Stimulated activated CD4-positive, alpha-beta T cell treated with anti-CD3 and anti-CD28 coated beads, Interleukin-15, amount 100 ng/mL, for 48 hours (primary cell): ENCODE measurements at places on chromosomes 12 and 14.

- DNase-seq: no peak
These were observed 29.5 kb downstream of the PHETA1 start for GRCh38 chr12:111339321-111339938.

- no peak for DNase-seq
These were observed 8.7 kb upstream of the GPX2 start for GRCh38 chr14:64951291-64951690.

DNA sequence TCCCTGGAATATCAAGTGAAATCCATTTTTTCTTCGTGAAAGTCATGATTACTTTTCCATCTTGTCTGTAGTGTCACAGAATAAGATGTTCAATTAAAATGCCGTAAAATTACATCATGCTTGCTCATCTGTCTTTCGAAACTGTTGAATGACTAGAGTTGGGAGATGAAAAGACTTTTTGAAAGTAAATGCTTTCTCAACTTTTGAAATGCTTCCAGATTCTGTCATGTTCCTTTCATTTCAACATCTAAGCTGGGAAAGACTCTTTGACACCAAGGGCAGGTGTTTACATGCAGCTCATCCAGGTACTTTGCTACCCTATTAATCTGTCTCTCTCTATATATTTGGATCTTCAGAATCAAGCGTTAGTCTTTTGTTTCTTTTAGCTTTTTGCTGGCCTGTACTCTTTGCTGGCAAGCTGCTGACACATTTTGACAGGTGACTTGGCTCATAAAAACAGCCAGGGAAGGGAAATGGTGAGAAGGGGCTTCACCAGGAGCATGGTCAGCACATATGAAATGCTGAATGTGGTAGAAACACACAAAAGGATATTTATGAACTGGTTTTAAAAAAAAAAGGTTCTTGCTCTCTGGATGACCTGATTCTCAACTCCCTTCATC lies 77.0 kb upstream of the METAP2 start:
- DNase-seq: no peak

- no peak for DNase-seq
These were observed 369.9 kb upstream of the PDE3A start for GRCh38 chr12:19998411-19998810.

DNA sequence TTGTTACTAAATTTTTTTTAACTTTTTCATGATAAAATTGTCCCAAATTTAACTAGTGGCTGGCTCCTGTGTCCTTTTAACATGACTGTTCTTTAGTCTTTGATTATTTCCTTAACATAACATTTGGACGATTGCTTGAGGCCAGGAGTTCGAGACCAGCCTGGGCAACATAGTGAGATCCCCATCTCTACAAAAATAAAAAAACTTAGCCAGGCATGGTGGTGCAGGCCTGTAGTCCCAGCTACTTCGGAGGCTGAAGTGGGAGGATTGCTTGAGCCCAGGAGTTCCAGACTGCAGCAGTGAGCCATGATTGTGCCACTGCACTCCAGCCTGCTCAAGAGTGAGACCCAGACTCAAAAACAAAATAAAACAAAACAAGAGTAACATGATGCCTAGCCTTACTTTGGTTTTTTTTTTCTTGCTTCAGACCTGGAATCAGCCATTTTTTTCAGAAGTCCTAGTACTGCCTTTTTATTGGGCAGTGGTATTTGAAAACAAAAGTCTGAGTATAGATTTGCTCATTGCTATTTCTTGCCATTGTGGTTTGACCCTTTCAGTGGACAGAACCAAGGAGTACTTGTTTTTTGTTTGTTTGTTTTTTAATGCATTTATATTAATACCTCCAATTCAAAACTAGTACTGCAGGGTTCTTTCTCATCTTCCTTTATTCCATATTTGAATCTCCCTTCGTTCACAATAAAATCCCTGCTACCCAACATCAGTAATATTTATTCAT lies 4.8 kb downstream of the TOGARAM1 start:
- no peak for DNase-seq

DNA sequence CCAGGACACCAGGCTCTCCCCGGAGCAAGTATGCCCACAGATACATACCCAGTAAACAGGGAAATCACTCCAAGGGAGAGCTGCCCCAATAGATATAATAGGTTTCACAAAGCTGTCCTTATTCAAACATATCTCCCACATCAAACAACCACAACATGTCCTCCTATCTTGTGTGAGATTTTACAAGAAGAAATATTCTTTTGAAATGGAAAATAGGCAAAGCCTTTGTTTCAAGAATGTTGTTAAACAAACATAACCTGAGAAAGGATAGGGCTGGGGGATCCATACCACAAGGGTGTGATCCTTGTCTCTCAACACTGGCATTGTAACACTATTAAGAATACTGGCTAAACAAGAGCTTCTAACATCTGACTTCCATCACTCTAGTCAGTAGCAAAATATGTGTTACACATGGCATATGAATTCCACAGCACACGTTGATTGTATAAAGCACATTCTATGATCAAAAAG lies 32.9 kb downstream of the LGR5 start:
- no peak for DNase-seq

DNA sequence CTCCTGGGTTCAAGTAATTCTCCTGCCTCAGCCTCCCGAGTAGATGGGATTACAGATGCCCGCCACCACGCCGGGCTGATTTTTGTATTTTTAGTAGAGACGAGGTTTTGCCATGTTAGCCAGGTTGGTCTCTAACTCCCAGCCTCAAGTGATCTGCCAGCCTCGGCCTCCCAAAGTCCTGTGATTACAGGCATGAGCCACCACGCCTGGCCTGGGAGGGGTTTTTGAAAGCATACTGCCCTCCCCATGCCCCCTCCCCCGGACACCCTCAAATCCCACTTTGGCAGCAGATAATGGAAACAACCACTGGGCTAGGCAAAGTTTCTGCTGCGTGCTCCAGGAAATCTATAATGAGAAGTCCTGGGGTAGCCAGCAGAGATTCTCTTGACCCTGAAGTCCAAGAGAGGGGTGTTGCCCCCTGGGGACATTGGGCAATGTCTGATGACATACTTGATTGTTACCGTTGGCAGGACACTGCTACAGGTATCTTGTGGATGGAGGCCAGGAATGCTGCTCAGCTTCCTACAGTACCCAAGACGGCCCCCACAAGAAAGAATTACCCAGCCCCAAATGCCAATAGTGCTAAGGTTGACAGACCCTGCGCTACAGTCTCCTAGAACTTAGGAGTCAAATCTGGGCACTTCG lies 18.7 kb upstream of the FBXO21 start:
- DNase-seq: no peak

- DNase-seq: no peak
These were observed 190.8 kb upstream of the TMEM132C start for GRCh38 chr12:128076188-128076587.

DNA sequence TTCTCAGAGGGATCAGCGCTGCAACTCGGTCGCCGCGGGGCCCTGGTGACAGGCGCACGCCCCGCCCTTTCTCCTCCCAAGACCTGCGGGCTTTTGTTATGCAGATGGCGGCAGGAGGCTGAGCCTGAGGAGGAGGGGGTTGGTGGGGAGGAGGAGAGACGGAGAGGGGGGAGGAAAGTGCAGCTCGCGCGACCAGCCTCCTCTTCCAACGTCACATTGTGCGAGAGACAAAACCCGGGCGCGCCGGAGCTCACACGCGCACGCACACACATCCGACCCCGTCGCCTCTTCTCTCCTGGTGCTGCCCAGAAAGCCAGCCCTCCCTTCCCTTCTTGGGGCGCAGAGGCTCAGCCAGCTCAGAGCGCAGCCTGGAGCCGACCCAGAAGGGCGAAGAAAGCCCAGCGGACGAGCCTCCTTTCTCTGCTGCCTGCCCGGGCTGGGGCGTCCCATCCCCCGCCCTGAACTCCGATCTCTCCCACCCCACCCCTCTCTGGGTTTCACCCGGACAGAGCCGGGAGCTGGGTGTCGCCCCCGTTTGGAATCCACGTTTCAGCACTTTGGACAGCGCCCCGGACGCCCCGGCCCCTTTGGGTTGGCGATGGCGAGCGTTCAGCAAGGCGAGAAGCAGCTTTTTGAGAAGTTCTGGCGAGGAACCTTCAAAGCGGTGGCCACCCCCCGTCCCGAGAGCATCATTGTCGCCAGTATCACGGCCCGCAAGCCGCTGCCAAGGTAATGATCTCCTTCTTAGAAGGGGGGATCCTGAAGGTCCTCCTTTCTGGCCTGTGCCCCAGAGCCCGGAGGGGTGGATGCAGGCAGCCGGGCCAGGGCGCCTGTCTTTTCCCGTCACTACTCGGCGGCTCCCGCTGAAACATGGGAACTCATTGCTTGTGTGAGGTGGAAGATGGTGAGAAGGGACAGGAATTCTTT lies at the start of gene SRRM4:
SRRM4 (plus strand) TSS at position 257 of the 927 bp plus-strand sequence; CDS start at position 599, 342 bp downstream.
- no peak for DNase-seq

GRCh38 chr12:29707846-29708245 lies 75.9 kb downstream of the TMTC1 start:
- no peak for DNase-seq

DNA sequence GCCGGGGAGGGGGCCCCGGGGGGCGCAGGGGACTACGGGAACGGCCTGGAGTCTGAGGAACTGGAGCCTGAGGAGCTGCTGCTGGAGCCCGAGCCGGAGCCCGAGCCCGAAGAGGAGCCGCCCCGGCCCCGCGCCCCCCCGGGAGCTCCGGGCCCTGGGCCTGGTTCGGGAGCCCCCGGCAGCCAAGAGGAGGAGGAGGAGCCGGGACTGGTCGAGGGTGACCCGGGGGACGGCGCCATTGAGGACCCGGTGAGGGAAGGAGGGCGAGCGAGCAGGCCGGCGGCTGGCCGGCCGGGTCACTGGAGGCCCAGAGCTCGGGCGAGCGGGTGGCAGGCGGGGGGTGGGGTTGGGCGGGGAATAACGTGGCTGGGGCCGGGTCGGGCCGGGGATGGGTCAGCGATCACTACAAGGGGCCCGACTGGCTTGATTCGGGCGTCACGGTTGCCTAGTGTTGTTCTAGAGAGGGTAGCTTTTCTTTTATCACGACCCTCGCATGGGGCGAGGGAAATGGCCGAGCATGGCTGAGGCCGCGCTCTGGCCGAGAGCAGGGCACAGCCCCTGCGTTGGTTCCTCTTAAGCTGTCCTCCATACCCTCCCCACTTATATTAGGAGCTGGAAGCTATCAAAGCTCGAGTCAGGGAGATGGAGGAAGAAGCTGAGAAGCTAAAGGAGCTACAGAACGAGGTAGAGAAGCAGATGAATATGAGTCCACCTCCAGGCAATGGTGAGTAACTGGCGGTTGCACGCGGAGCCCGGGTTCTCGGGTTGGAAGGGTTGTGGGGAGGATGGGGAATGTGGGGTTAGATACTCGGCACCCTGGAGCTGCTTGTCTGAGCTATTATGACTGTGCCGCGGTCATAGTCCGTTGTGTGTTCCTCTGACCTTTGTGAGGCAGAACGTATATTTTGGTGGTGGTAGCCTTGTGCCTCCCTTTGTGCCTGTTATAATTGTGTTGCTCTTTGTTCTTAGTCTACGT lies 603 bp downstream of the PABPN1 start:
- DNase-seq: peak; percentile 56

DNA sequence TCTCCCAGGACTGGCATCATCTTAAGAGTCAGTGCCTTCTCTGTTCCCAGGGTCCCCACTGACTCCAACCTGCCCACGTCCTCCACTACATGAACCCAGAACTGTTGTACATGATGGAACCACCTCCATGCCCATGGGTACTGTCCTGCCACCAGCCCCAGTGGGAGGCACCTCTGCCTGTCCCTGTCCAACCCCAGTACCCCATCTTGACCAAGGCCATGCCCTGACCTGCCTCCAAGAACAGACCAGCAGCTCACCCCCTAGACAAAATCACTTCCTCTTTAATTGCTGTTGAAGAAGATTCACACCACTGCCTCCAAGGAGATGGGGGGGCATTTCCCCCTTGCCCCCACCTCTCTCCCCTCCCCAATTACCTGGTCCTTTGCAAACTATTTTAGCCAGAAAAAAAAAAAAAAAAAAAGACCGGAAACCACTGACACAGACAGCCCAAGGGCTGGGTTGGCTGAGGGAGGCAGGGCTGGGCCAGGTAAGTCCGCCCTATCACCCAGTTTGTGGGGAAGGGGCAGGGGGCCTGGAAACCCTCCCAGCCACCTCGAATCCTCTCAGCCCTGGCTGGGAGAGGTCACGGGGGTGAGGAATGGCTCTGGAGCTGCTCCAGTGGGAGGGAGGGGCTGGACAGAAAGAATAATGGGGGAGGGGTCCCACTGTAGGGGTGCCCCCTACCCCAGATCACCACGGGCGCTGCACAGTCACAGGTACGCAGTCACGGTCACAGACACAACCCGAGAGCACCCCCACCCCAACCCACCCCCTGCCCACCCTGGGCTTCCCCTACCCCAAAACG lies 13.4 kb downstream of the AGAP2 start:
- no peak for DNase-seq

GRCh38 chr12:74537126-74537706 lies 419 bp upstream of the ATXN7L3B start:
- DNase-seq: no peak

DNA sequence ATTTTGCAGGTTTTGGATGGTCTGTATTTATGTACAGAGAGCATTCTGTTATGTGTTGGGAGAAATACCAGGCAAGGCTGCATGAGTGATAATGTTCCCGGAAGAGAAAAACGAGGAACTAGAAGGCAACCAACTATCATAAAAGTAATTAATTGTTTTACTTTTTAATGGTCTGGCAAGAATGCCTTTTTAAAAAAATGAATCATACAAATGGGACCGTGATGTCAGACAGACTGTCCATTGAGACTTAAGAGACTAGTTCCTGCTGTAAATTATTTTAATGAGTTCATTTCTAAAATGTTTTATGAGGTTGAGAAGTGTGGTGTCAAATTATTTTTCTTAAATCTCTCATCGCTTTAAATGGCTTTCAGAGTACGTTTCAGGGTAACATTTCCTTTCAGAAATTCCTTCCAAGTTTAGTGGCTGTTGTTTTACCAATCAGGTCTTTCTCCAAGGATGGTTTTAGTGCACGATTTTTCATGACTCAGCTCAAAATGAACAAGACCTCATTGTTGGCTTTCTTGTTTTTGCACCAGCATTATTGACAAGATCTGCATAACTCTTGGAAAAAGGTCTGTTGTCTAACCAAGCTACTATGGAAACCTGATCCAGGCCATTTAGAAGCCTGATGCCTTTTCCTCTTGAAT lies 86.1 kb upstream of the ARHGAP5 start:
- DNase-seq: no peak

- DNase-seq: peak; percentile 30
These were observed 14.1 kb downstream of the FBXW8 start for GRCh38 chr12:116924558-116925453.
